Prostate gland (tissue), 2 donors: ENCODE measurements at places on chromosomes 12 and 14. TPM values are rescaled to one million over a fixed set of nuclear protein-coding genes. Genes with fewer than 3 reads are reported as not detected.

- DNase-seq = no peak
Measured at GRCh38 chr12:113463746-113464451, 7.8 kb downstream of the LHX5 start.

DNA sequence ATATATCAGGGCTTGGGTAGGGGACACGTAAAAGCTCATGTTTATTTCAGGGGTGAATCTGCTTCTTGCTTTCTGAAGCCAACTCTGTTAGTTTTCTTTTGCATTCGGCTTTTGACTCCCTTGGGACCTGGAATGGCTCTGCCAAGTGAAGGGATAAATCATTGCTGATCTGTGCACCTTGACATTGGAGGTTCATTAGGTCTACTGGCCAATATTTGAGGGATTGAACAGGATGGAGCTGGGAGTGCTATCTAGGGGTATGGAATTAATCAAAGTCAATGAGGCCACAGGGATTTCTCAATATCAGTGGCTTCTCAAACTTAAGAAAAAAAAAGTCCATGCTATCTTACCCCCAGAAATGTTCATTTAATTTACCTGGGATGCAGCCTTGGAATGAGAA, 203.5 kb upstream of the RMST start:
- no peak for DNase-seq

DNA sequence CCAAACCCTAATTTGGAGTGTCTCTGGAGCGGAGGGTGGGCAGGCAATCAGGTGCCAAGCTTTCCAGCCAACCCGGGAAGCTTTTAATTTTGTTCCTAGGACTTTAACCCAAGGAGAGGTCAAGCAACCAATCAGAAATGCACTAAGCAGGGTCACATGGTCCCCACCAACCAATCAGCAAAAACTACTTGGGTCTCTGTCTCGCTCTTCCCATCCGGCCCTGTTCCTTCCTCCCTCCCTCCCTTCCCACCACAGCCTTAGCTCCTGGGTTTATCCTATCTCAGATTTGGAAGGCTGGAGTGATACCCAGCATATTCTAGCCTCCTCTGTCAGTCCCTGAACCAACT, 7.3 kb downstream of the HOXC5 start:
- DNase-seq = no peak

DNA sequence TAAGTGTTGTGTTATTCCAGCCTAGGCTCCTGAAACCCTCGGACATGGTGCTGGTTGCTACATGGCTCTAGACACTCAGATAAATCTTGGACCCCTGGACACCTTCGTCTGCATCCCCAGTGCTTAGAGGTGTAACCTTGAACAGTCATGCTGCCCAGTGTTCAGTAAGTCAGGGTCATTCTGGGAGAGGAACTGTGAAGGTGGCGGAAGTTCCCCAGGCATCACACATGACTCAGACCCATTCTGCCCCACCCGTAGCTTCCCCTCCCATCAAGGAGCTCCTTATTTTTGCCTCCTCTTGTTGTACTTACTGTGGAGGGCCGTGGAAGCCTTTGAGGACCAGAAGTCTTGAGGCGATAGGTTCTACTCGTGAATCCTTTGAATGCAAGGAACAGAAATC, 18.1 kb upstream of the SSPN start:
- no peak for DNase-seq

DNA sequence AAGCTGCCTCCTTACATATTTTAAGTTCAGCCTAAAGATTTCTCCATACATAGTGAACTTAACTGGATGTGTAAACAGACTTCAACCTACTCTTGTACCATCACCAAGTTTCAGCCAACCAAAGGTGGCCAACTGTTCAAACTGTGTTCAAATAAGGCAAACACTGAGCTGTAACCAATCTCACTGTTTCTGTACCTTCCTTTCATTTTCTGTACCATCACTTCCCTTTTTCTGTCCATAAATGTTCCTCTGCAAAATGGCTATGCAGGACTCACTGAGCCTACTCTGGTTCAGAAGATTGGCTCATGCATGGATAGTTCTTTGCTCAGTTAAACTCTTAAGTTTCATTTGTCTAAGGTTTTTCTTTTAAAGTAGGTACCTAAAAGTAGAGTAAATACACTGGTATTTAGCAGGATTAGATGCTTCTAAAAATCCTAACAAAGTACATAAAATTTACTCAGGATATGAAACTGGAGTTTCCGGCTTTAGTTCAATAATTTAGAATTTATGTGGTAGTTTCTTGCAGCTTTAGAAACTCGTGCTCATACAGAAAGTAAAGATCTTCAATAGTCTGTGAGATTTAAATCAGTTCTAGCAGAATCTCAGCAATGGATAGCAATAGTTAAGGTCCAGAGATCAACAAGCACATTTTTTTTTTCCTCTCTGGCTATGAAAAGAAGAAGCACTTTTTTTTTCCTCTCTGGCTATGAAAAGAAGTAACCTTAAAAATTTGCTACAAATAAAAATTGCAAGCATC, 282.0 kb upstream of the PPFIA2 start:
- no peak for DNase-seq

DNA sequence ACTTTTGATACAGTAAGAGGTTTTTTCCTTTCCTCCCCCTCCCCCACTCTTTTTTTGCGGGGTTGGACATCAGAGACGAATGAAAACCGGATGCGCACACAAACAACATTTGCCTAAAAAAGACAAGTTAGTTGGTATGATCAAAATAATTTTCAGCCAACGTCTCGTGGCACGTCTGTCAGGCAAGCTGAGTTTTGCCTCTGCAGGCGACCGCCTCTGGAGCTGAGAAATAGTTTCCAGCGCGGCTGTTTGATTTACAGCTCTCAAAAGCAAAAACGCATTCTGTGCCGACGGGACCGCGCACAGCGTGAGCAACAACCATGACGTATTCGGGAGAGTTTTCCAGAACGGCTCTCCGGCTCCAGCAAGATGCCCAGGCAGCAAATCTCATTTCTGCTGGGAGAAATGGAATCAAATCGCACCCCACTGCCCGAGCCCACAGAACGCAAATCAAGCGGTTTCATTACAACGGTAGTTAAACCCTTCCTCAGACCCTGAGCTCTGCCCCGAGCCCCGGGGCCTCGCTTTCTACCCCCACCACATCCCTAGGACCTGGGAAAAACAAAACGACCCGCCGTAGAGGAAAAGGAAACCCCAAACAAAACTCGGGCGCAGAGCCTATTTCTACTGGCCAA, 14.2 kb upstream of the CALM1 start:
- peak; percentile 73 for DNase-seq

- DNase-seq = no peak
Measured at GRCh38 chr14:89836830-89837469, 117.6 kb downstream of the EFCAB11 start.

GRCh38 chr14:105430565-105430964, 10.9 kb downstream of the MTA1 start:
- DNase-seq = no peak

DNA sequence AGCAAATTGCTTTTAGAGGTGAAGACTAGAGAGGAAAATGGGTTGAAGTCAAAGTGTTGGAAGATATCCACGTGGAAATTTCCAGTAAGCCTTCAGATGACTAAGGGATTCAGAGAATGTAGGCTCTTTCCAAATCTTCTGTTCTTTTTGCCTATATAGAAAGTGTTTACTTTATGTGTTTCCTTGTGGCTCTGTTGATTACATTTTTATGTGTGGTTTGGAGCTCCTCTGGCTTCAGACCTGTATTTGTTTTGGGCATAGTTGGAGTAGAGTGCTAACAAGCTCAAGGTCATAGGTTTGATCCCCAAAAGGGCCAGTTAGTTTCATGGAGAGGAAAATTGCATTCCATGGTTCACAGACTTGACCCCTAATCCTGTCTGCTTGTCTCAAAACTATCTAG, 91.9 kb downstream of the IGF1 start:
- no peak for DNase-seq

GRCh38 chr12:115830070-115830469, 447.4 kb downstream of the MED13L start:
- peak; percentile 73 for DNase-seq

DNA sequence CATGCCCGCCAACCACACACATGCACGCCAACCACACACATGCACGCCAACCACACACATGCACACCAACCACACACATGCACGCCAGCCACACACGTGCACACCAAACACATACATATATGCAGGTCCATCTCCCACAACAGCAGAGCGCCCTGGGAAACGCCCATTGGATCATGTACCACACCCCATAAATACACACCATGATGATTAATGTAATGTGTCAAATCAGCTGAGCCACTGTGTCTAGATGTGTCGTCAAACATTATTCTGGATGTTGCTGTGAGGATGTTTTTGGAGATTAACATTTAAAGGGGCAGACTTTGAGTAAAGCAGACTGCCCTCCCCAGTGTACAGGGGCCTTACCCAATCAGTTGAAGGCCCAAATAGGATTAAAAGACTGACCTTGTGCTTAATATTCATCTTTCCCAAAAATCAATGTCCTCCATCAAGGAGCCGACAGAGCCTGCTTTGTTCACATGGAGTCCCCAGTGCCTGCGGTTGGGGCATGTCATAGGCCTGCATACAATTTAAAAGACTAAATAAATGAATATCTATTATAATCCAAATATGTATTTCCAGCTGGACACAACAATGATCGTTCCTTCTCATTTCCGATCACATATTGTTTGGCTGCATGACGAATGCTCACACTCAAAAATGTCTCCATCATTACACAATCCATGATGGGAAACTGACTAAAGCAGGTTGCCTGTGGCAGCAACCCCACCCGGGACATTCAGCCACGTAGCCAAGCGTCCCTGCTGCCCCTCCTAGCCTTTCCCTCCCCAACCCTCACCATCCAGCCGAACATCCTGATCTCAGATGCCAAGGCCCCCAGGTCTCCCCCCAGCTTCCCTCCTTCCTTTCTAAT, 23.2 kb upstream of the BDKRB2 start:
- DNase-seq = no peak

DNA sequence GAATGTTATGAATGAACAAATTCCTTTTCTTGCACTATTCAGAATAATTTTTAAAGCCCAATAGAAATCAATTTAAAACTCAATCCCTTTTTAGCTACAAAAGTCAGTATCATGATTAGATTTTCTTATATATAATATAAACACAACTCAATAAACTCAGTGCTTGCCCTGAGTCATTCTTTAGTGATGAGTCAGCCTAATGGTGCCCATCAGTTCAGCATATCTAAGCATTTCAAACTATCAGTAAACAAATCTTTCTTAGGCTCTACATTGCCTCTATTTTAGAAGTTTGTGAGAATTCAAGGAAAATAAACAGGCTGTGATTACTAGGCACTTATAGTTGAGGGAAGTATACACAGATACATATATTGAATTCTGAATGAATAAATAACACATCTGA, 179.6 kb downstream of the NELL2 start:
- DNase-seq = no peak

DNA sequence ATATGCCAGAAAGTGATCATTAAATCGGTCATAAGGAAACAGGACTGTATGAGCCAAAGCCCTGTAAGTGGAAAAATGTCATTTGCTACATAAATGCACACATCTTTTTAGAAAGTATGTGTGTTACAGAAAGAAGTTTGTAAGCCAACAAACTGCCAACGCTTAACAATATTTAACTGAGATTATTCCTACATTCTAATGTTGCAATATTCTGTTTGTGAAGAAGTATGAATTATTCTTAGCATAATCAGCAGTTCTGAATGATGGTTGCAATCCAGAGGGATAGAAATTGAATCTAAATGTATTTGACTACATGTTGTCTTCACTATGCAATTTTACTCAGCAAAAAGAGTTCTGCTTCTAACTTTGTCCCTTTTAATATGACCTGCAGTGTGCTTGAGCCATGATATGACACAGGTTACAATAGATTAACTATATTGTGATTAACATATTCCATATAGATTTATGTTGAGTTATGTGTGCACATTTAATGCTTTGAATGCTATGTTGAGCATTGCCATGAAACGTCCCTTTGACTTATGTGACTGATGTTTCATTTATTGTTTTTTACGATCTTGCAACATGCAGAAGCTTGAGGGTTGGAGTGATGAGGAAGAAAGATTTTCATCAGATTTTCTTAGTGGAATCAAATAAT, 66.8 kb upstream of the PTPRQ start:
- DNase-seq = no peak

GRCh38 chr14:104268725-104269436, 130.5 kb downstream of the KIF26A start:
- DNase-seq = no peak

DNA sequence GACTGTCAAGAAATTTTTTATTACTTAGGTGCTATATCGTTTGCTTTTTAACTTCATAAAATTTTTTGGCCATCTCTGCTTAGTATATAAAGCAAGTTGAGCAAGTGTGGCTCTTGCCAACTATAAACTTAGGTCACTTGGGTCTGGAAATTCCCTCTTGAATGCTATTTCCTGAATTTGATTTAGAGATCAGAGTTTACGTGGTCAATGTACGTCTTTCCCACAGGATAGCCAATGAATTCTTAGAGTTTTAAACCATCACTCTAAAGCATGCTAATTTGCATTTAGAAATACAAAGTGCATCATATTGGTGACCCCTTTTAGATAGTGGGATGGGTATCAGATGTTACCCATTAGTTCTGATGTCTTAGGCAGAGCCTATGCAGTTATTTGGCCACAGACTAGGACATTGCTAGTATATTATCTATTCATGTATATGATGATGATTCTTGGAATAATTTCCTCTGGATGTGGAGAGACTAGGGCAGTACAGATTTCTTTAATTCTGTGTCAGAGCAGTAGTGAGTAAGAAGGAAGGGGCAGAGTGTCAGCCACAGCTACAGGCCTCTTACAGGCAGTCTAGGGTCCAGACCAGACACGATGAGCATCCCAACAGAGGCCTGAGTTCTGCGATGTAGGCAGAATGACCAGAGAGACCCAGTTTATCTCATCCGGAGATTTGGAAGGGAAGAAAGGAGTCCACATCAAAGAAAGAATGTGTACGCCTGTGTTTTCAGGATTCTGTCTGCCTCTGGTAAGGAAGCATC, 30.3 kb downstream of the SCN8A start:
- DNase-seq = no peak

BDKRB1 gene
- 2.3 TPM for total RNA-seq

CIROP gene
- total RNA-seq = not detected

PPFIBP1 gene
- total RNA-seq = 61.3 TPM

SLC7A7 gene
- total RNA-seq = 8.1 TPM
